Activated CD4-positive, alpha-beta T cell treated with anti-CD3 and anti-CD28 coated beads, Interleukin-2, Interleukin-4, amounts not matched to agents 100 ng/mL and 50 ng/mL, durations not matched to agents 16 hours and 8 hours (primary cell): ENCODE measurements at places on chromosomes 16 and 17.

DNA sequence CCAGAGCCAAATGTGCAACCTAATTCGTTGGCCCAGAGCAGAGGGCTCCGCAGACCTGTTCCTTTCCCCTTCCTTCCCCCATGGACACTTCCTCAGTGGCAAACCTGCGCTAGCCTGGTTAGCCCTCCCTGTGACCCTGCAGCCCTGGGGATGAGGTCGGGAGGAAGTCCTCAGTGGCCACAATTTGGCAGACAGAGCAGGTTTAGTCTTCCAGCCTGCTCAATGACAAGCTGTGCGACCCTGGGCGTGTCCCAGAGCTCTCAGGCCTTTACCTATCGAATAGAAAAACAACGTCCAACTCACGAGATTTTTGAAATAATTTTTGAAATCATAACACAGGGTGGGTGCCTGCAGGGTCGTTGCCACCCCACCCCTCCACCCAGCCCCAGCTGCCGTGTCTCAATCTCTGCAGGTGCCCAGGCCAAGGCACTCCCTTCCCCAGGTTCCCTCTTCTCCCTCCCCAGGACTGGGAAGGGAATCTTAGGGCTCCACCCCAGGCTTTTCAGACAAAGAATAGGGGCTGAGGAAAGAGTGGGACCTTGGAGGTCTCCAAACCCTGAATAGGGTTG lies 1.4 kb downstream of the HBM start:
- DNase-seq, result no peak

DNA sequence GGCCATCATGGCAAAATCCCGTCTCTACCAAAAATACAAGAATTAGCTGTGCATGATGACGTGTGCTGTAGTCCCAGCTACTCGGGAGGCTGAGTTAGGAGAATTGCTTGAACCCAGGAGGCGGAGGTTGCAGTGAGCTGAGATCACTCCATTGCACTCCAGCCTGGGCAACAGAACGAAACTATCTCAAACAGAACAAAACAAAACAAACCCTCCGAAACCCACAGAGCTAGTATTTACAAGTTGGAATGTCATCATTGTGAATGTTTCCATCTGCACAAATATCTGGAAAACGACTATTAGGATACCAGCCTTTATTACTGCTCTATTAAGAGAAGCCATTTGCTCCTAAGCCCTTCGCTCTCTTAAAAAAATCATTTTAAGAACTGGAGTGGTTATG lies 26.0 kb downstream of the SMARCE1 start:
- no peak for DNase-seq

- no peak for DNase-seq
These were observed 38.5 kb downstream of the RBFOX3 start for GRCh38 chr17:79572136-79572925.

GRCh38 chr16:21565861-21566669 lies 33.3 kb upstream of the METTL9 start:
- no peak for DNase-seq

DNA sequence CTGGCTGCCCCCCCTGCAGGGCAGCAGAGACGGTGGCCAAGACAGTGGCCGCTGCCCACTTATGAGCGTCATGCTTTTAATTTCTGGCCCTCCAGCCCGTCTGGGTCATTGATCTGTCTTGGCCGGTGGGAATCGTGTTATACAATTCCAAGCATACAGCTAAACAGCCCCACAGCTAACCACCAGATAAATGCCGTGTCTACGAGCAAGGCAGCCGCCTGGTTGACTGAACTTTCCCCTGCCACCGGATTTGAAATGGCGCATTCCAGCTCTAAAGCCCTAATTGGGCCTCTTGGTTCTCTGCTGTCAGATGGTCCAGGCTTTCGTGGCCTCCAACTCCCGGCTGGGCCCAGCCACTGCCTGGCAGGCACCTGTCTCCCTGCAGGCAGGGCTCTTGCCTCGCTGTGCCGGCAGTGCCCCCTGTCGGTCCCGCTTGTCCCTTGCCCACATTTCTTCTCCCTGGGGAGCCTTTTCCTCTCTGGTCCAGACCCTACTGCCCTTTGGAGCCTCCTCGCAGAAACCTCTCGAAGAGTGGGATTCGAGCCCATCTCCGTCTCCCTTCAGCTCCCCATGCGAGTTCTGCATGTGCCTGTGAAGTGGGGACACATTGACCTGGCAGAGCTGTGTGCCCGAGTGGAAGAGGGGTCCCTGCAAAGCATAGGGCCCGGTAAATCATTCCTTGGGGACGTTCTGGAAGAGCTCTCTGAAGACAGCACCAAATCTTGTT lies 1.8 kb upstream of the RBFOX3 start:
- peak; percentile 61 for DNase-seq

DNA sequence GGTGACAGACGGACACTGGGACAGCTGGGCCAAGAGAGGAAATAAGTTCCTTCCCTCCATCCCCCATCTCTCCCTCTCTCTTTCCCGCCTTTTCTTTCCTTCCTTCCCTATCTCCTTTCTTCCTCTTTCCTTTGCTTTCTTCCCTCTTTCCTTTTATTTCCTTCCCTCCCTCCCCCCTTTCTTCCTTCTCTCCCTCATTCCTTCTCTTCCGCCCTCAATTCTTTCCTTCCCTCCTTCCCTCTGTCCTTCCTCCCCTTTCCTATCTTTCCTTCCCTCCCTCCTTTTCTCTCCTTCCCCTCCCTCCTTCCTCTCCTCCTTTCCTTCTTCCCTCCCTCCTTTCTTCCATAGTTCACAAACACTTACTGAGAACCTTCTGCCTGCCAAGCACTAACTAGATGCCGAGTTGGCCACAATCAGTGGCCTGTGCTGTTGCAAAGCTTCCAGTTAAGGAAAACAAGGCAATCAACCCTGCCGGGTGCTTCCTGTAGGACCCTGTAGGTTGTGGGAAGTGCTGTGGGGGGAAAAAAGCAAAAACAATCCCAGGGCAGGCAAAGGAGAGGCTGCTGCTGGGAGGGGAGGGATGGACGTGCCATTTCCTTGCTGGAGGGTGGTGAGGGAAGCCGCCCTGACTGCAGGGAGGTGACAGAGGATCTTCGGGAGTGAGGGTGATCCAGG lies 31.7 kb downstream of the ABCC6 start:
- DNase-seq, result no peak

GRCh38 chr17:50955667-50956120 lies 89.5 kb upstream of the TOB1 start:
- no peak for DNase-seq

DNA sequence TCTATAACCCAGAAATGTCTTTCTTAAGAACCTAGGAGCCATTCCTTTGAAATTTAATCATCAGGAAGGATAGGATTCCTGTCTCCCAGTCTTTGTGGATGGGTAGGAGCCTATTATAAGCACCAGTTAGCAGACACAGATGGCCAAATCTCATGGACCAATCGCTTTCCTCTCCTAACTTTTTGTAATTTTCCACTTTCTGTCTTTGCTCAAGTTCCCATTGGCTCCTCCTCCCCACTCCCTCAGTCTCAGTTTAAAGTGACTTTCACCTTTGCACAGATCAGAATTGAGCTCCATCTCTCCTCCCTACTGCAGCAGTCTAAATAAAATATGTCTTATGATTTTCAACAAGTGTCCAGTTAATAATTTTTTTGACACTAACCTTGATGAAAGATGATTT lies 192.3 kb downstream of the HS3ST3A1 start:
- DNase-seq, result no peak

DNA sequence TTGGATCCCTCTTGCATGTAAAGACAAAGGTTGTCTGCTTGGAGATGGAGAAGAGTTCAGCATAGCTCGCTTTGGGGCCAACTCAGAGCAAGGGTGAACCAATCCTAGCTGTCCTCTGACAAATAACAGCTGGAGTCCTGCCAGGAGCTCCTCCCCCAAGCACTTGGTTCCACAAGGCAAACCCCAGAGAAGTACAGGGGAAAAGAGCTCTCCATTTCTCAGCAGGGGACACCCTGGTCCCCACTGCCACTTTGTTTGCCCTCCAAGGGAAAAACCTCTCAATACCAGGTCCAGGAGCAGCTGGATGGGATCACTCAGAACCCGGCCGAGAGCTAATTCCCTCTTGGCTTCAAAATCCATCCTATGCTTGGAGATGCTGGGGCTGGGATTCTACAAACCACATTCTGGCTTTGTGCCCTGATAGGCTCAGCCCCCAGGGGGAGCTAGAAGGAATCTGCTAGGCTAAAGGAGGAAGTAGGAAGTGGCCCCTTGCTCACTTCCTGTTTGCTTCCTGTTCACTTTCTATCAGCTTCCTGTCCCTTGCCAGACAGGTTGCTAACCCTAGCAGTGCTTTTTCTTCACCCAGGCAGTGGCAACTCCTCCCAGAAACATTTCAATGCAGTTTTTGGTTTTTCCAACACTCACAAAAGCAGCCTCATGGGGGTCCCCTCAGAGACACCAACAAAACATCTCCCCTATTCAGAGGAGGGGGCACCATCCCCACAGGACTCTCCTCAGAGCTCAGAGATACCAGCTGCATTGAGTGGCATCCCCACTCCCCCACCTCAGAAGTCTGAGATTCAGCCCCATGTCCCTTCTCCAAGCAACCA lies 30.7 kb downstream of the CDRT4 start:
- peak; percentile 37 for DNase-seq

GRCh38 chr17:5705081-5705875 lies 121.0 kb upstream of the NLRP1 start:
- peak; percentile 9 for DNase-seq

GRCh38 chr17:79803997-79804855 lies 7.3 kb upstream of the CBX8 start:
- peak; percentile 85 for DNase-seq

DNA sequence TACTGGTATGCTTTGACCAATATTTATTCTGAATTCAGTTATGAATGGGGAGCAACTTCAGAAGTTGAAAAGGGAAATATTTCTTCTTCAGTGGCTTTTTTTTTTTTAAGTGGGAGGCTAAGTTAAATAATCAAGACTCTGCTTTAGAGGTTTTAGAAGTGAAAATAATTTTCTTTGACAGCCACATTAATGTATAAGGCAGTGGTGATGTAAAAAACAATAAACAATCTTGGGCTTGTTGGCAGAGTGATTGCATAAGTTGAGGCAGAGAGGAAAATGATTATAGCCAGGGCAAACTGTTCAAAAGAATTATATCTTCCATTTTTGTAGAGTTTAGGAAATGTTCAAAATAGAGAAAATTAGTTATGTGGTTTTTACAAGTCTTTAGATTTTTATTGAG lies 5.4 kb upstream of the KRT12 start:
- DNase-seq, result no peak

- DNase-seq, result no peak
These were observed 98.5 kb upstream of the RPRML start for GRCh38 chr17:47077576-47077975.

DNA sequence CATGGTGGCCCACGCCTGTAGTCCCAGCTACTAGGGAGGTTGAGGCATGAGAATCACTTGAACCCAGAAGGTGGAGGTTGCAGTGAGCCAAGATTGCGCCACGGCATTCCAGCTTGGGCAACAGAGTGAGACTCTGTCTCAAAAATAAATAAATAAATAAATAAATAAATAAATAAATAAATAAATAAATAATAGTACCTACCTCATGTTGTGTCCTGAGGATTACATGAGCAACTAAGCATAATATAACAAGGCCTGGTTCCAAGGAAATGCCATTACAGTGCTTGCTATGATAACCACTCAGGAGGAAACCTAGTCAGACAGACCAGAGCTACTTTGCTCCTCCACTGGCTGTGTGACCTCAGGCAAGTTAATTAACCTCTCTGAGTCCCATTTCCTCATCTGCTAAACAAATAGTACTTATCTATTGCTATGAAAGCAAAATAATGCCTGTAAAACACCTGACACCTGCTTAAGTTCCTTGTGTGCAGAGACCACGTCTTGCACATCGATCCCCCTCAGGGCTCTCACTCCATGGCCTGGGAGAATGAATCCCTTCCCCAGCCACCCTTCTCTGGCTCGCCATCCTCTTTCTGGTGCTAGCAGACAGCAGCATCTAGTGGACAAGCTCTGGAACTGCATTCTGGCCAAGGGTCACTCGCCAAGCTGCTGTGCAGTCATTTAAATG lies 7.5 kb downstream of the EPOP start:
- DNase-seq, result peak; percentile 77

DNA sequence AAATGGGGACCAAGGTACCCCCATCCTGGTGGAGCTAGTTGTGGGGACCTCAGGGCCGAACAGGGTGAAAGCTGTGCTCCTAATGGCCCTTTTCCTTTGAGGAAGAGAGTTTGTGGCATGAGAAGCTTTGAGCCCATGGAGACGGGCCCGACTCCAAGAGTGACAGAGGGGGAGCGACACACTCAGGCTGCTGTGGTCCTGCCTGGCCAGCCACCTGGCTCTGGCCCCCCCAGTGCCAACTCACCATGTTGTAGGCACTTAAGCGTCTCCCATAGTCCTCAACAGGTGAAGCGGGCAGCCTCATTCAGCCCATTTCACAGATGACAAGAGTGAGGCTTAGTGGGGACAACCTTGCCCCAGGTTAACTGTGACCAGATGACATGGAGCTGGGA lies 1.6 kb downstream of the IL21R start:
- DNase-seq, result no peak

DNA sequence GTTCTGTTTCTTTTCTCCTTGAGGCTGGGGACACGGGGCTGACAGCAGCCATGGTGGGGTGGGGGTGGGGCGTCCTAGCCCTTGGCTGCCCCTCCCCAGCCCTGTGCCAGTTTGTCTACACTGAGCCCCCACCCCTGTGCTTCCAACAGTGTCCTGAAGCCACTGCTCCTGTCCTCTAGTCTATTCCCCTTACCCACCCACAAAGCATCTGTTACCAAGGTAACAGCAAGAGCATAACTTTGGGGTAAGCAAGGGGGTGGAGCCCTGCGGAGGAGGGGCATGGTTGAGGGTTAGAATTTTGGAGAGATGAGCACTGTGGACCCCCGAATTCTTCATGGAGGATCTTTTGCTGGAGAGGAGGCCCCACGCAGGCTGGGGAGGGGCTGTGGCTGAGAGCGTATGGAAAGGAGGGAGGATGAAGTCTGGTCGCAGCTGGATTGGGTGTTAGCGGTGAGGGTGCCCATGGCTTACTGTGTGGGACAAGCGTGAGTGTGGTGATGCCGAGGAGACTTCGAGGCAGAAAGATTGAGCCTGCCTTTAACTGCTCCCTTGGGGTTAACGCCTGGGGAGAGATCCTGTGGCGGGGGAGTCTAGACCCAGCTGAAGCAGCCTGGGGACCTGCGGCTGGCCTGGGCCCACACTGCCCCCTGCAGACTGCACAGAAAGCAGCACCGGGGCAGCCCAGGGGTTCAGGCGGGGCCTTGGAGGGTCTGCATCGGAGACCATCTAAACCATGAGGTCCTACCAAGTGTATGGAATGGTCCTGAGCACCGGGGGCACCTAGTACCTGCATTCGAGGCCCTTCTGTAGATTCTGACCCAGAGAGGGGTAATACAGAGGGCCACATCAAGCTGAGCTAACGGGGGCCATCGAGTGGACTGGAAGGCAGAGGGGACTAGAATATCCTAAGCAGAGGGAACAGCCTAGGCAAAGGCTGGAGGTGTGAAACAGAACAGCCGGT lies 6.1 kb upstream of the STAC2 start:
- peak; percentile 27 for DNase-seq

- DNase-seq, result no peak
These were observed 67.6 kb upstream of the FOXF1 start for GRCh38 chr16:86442703-86443102.

GRCh38 chr17:63369233-63369632 lies 76.9 kb downstream of the CYB561 start:
- no peak for DNase-seq

GRCh38 chr17:40374821-40375498 lies 10.4 kb upstream of the GJD3 start:
- no peak for DNase-seq
